ENCODE measurements at places on chromosomes 3 and 15. TPM values are rescaled to one million over a fixed set of nuclear protein-coding genes. Genes with fewer than 3 reads are reported as not detected.

HDC gene
- not detected for total RNA-seq

HCN4 gene
- total RNA-seq = not detected

ST3GAL6 gene
- 1.4 TPM for total RNA-seq

PLCH1 gene
- total RNA-seq = not detected

C2CD4A gene
- not detected for total RNA-seq

All from MG63 (cell line).